ENCODE measurements at places on chromosomes 7 and 10. TPM values are rescaled to one million over a fixed set of nuclear protein-coding genes. Genes with fewer than 3 reads are reported as not detected.

The EPHB6 gene
- 25.4 TPM for polyA plus RNA-seq

The ZNF786 gene
- 10.0 TPM for polyA plus RNA-seq

The MMS19 gene
- 72.5 TPM for polyA plus RNA-seq

The MMP21 gene
- polyA plus RNA-seq, result not detected

The GARIN1A gene
- 0.83 TPM for polyA plus RNA-seq

GRCh38 chr7:72415586-72415985 is 3.4 kb upstream of the CALN1 start:
- DNase-seq, result no peak

GRCh38 chr7:139758388-139758787 is 19.4 kb downstream of the HIPK2 start:
- DNase-seq, result no peak

DNA sequence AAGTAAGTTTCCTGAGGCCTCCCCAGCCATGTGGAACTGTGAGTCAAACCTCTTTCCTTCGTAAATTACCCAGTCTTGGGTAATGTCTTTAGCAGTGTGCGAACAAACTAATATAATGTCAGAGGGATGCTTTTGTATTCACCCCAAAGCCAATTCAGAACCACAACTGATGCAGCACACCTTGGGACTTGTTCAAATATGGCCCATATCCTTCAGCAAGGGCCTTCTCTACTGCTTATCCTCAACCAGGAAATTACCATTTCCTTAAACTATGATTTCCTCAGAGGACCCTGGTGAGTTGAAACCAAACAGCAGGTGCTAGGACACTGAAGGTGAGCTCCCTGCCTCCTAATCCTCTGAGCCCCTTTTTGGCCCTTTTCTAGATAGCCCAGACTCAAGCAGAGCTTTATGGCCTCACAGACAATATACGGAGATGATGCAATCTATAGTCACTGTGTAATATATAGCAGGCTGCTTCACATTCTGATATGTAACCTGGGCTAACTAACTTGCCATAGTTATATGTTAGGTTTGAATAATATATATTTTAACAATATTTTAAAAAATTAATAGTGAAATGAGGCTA is 15.2 kb downstream of the SRI start:
- no peak for DNase-seq

DNA sequence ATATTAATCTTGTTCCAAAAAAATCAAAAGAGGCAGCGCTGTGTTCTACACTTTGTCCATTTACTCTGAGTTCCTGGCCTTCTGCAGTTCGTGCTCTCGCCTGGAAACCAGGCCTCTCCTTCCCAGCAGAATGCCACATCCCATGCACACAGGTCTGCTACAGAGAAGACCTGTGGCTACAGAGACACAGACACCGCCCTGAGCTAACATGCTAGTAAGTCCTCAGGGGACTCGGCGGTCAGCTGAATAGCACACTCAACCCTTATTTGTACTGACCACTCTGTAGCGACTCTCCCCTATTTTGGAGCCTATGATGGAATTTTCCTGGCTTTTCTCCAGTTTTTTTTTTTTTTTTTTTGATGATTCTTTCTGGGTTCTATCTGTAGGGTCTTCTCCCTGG is 12.8 kb downstream of the CREB3L2 start:
- DNase-seq, result no peak
